ENCODE measurements at places on chromosomes 12 and 14.

DNA sequence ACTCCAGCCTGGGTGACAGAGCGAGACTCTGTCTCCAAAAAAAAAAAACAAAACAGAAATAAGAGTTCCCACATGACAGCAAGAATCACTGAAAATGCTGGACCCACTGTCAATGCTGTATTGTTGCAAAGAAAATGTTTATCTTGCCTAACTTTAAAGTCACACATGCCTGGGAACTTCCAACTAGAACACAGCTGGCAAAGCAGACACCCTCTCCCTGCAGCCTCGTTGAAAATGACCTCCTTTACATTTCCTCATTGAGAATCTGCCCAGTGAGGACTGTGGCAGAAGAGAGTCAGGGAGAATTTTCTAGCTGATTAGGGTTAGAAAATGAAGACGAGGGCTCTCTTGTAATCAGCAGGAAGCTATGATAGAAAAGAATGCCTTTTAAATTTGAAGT is 42.8 kb upstream of the TCL1A start:
- no peak for DNase-seq

DNA sequence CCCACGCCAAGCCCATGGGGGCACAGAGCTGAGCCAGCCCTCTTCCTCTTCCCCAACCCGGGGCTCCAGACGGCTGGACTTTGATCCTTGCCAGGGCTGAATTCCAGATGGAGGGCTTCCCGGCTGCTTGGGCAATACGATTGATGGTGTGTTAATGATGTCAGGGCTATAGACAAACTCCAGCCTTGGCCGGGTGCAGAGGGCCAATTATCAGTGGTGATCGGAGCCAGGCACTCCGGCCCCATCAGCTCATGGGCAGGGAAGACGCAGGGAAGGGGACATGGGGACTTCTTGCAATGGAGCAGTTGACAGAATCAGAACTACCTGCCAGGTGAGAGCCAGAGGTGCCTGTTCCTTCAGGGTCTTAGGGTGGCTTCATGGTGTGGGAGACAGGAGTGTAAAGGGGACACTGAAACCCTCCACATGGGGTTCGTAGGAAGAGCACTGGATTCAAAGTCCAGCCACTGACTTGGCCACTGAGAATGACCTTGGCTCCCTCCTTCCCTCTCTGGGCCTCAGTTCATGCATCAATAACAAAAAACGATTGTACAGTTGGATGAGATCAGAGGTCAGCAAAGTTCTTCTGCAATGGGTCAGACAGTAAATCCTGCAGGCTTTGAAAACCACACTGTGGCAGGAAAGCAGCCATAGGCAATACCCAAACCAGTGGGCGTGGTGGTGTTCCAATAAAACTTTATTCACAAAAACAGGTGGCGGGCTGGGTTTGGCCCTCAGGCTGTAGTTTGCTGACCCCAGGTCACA is 333.7 kb downstream of the MED13L start:
- DNase-seq, result no peak

DNA sequence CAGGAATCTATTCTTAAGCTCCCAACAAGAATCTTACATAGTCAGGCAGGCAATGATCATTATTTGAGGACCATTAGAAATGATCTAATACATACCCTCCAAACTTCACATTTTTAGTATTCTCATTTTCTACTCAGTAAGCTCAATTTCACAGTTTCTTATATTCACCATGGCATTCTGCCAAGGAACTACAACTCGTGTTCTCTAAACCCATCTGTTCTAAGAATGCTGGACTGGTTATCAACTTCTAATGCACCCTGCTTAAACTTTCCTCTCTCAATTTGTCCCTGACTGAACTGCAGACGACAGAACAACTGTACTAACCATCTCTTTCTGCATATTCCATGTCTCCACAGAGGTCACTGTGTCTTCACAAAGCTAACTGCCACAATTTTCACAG is 58.6 kb downstream of the GXYLT1 start:
- no peak for DNase-seq

DNA sequence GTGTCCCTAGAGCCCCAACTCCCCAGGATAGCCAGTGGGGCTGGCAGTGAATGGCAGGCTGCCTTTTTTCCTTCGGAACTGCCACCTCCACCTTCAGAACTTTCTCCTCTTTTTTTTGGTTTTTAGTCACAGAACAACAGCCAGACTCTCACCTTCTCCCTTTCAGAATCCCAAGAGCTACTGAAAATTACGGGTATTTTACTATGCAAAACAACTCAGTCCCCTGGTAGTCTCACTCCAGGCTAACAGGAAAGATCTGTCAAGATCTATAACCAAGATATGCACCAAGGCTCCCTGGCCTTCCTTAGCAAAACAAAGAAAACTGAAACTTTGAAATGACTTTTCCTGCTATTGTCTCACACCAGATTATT is 12.5 kb downstream of the PLEKHG6 start:
- no peak for DNase-seq

- no peak for DNase-seq
Observed at GRCh38 chr14:104552738-104553125, 26.8 kb upstream of the C14orf180 start.

GRCh38 chr12:80634903-80635302 is 72.5 kb upstream of the MYF6 start:
- DNase-seq, result no peak

- no peak for DNase-seq
Observed at GRCh38 chr12:13749389-13749788, 232.0 kb downstream of the GRIN2B start.

DNA sequence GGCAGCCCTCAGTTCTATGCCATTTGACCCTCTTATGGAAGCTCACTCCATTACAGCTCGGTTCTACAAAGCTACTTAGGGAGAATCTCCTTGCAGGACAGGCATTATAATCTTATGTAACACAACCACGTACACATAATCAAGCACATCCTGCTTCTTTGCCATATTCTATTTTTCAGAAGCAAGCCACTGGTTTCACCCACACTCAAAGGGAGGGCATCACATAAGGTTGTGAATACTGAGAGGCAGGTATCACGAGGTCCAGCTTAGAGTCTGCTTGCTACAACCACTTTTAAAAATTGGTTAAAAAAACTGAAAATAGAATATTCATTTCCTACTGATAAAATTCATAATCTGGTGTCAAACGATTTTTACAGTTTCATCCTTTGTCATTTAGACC is 589.2 kb downstream of the SLC16A7 start:
- DNase-seq, result no peak

- DNase-seq, result no peak
Observed at GRCh38 chr12:124504273-124505000, 63.0 kb downstream of the NCOR2 start.
